AG04449 (cell line): ENCODE measurements at places on chromosomes 6 and 20.

GRCh38 chr6:146397638-146398037 lies 146.0 kb upstream of the RAB32 start:
- no peak for DNase-seq

- peak; percentile 54 for DNase-seq
Observed at GRCh38 chr6:146850238-146850896, 251.6 kb downstream of the ADGB start.

GRCh38 chr20:10005885-10006284 lies 28.9 kb upstream of the ANKEF1 start:
- no peak for DNase-seq

- DNase-seq: no peak
Observed at GRCh38 chr20:60467771-60468170, 509.5 kb downstream of the CDH26 start.

GRCh38 chr20:60729135-60729900 lies 522.7 kb upstream of the CDH4 start:
- no peak for DNase-seq

DNA sequence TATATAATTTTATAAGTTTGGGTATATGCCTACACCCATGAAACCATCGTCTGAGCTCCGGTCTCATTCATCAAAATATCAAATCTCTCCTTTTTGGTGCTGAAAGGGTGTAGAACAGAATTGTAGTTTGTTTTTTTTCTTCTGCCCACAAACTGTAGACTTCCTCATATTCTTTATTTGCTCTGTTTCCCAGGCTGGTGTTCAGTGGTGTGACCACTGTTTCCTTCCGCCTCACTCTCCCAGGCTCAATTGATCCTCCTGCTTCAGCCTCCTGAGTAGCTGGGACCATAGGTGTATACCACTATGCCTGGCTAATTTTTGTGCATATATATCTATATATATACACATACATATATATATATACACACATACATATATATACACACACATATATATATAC lies 139.6 kb upstream of the HCRTR2 start:
- DNase-seq: no peak

- DNase-seq: no peak
Observed at GRCh38 chr6:56934876-56935275, 20.0 kb upstream of the BEND6 start.

DNA sequence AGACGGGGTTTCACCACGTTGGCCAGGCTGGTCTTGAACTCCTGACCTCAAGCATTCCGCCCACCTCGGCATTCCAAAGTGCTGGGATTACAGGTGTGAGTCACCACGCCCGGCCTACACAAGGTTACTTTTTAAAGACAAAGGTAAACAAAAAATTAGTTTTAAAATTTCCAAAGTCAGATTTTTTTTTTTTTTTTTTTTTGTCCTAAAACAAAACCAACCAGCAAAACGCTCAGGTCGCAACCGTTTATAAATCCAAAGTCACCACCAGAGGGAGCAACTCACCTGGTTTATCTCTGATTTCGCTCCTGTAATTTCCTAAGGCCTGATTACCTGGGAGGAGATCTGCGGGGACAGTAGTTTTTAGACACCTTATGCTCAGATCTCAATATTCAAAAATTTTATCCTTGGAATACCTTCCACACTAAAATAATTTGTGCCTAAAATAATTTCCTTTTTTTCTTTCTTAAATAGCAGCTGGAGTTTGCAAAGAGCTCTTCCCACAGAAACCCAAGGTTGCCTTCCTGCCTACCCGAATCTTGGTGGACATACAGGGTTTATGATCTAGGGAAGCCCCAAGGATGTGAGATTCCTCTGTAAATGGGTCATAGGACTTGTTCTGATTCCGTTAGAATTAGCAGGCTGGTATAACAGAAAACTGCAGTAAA lies 19.8 kb upstream of the TREM1 start:
- no peak for DNase-seq

DNA sequence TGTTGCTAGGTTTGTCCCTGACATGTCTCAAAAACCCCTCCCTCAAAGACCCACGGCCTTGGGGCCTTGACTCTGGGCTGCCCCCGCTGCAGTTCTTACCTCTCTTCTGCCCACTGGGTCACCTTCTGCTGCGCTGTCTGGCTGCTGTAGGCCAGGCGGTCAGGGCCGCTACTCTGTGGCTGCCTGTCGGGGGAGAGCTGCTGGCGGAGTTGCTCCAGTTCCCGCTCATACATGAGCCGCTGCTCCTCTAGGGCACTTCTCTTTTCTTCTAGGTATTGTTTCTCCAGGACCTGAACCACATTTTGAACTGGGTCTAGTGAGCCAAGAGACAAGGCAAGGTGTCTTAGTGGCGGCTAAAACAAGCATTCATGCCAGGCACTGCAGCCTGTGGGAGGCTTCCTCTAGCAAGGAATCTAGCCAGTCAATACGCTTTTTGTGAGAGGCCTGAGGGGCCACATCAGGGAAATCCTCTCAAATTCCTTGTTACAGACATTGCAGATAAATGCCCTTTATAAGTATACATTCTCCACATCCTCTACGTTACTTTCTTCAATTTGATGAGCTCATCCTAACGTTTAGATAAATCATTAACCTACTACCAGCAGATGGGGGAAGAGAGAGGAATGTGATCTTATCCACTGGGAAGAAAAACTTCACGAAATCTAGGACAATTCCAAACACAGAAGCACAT lies 110.3 kb upstream of the NUP153 start:
- DNase-seq: peak; percentile 28

DNA sequence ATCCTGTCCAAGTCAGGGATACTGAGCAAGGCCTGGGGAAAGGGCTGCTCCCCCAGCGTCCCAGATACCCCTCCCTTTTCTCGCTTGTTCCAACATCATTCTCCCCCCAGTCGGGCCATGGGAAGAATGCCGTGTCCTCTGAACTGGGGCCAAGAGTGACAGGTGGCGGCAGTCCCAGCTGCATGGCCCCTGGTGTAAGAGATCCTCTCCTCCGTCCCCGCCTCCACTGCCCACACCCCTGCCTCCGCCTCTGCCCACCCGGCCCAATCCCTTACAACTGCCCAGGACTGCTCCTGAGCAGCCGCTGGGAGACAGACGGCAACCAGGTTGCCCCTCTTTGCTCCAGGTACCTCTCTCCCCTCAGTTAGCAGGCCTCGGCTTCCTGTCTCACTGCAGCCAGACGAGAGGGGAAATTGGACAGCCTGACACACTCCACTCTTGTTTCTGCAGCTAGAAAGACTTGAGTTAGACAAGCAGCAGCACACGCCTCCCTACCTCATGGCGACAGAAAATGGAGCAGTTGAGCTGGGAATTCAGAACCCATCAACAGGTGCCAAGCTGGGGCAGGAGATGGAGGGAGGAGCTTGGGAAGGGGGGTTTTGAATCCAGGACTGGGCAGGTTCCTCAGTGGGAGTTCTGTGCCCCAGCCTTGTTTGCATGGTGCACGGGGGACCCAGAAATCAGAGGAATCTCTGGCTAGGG lies at the start of gene MYLK2:
Gene MYLK2, plus strand, starts transcription at position 274 of the 702 bp plus-strand sequence. Its CDS starts 225 bp downstream, at position 499.
- no peak for DNase-seq

DNA sequence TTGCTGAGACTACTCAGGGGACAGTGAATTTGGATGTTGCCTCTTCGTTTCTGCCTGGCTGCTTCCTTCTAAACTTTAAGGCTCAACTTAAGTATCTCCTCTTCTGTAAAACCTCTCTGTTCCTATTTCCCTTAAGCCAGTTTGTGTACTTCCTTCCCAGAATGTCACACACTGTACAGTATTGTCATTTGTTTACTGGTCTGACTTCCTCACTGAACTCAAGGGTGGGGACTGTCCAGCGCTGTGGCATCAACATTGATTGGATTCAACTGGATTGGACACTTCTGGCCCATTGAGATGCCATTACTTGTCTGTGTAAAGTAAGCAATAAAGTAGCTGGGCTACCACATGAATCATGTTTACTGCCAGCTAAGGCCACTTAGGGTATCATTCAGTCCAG lies 69.7 kb downstream of the ANKS1A start:
- no peak for DNase-seq

DNA sequence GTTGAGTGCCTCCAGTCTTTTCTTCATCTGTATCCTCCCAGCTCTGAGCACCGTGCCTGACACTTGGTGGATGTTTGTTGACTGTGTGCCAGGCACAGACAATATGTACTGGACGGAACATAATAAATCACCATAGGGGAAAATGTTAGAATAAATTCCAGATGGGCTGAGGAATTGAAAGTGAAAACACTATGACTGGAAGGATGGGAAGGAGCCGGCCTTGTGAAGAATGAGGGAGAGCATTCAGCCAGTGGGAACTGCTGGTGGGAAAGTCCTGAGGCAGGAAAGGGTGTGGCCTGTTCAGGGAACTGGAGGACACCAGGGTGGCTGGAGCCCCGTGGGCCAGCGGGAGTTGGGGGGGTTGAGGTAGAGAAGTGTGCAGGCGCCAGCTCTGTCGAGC lies 75.4 kb downstream of the MTHFD1L start:
- no peak for DNase-seq

GRCh38 chr6:9646342-9647070 lies 768.4 kb downstream of the TFAP2A start:
- DNase-seq: no peak

GRCh38 chr6:135025775-135026174 lies 28.8 kb downstream of the HBS1L start:
- DNase-seq: no peak

DNA sequence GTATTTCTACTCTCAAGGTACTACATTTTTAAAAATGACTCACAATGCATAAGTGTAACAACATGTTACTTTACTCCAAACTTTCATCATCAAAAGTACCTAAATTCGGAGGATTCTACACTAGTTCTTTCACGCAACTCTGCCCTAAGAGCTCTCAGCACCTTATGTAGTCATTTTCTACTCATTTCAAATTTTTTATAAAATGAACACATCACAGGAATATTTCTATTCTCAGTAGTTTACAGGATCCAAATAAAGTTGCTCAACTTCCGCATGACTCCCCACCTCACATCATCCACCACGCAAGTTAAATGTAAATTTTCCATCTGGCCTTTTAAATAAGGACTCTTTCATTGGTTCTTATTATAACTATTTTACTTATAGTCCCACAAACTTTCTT lies 344.9 kb upstream of the MANEA start:
- no peak for DNase-seq

- DNase-seq: peak; percentile 5
Observed at GRCh38 chr20:17499041-17499440, 32.1 kb downstream of the BFSP1 start.

GRCh38 chr20:19260412-19261090 lies 48.1 kb downstream of the SLC24A3 start:
- DNase-seq: no peak

- no peak for DNase-seq
Observed at GRCh38 chr6:99689916-99690685, 83.5 kb downstream of the PRDM13 start.

GRCh38 chr6:166996406-166996805 lies 2.8 kb upstream of the CEP43 start:
- DNase-seq: no peak

DNA sequence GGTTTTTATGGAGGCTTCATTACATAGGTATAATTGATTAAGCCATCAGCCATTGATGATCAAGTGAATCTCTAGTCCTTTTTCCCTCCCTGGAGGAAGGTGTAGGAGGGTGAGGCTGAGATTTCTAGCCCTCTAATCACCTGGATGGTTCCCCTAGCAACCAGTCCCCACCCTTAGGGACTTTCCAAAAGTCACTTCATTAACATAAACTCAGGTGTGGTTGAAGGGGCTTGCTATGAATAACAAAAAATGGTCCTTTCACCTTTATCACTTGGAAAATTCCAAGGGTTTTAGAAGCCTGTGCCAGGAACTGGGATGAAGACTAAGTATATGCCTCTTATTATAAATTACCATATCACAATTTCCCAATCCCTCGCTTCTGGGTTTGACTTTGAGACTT lies 40.4 kb downstream of the SMPDL3A start:
- DNase-seq: no peak
